GDM1 (cell line): ENCODE measurements at places on chromosomes 7 and 10.

GRCh38 chr7:33326485-33326848 lies 197.1 kb downstream of the BBS9 start:
- DNase-seq, result no peak

DNA sequence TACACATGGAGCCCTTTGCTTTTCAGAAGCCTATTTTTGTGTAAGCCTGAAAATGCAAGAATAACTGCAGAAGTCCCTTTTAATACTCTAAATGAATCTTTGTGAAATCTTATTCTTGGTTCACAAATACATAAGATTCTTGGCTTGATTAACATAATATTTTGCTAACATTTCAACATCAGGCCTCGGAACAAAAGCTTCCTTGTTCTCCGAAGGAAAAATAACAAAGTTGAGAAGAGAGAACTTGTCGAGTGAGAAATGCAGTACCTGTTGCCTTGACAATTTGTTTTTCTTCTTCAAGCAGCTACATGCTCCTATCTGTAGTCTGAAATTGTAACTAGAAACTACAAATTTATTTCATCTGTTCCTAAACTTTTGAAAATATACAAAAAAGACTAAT lies 8.5 kb downstream of the NT5C2 start:
- no peak for DNase-seq

DNA sequence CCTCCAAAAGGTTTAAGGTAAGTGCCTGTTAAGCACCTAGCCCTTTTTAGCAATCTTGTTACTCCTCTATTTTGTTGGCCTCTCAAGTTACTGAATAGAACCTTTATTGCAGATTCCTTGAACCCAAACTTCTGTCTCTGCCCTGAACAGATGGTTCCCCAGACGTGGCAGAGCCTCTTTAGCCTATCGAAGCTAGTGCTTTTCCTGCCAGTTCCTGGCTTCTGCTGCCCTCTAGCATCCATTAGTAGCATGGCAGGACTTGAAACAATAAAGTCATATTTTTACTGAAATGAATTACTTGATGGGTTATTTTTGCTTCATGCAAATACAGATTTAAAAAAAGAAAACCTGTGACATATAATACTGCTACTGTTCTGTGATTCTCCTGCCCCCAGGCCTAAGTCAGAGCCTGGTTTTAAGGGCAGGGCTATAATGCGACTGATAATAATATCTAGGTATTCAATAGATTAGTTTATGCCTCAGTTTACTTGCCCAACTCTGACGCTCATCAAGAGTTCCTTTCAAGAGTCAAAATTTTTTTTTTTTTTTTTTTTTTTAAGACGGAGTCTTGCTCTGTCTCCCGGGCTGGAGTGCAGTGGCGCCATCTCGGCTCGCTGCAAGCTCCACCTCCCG lies 84.3 kb upstream of the PHF14 start:
- DNase-seq, result peak; percentile 72

DNA sequence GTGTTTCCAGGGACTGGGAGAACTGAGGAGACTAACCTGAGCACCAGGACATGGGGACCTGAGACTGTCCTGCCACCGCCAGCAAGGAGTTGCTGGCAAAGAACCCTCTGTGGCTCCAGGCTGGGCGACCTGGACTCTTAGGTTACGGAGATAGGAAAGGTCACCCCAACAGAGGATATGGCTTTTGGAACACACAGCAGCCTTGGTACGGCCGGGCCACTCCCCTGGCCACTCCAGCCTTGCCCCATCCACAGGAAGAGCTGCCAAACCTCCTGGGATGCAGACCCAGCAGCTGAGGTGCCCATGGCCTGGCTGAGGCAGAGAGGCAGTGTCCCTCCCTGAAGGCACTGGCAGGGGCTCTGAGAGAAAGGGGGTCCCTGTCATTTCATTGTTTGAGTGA lies 137.8 kb downstream of the OAT start:
- DNase-seq, result no peak

GRCh38 chr7:68176974-68177373 lies 1180.3 kb downstream of the TYW1 start:
- no peak for DNase-seq

DNA sequence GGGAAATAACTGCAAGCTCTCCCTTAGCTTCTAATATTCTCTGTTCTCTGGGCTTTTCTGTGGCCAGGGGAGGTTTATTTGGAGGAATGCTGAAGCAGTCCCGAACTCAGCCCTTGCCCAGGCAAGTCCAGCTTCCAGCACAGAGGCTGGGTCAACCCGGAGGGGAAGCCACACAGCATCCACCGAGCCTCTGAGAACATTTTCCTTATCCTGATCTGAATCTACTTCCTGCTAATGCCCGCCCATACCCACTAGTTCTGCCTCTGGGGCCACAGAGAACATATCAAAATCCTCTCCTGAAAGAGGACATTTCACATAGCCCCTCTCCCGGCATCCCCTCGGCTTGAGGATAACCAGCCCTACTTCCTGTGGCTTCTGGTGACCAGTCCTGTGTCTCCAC lies 31.1 kb downstream of the SH3PXD2A start:
- DNase-seq, result no peak

DNA sequence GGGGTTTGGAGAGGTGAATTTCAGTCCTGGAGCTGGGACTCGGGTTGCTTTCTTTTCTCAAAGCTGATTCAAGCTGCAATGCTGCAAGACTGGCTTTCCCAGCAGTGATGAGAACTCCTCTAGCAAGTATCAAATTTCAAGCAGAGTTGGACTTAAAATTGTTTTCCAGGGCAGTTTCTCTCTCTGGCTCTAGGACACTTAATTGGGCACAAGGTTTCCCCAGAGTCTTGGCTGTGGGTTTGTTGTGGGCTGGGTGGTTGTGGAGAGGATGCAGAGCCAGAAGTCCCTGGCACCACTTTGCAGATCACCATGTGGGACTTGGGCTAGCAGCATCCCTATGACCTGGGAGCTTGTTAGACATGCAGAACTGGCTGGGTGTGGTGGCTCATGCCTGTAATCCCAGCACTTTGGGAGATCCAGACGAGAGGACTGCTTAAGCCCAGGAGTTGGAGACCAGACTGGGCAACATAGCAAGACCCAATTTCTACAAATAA lies 16.8 kb downstream of the AKR1B15 start:
- DNase-seq, result no peak

- no peak for DNase-seq
Measured at GRCh38 chr10:72730479-72730878, 38.5 kb downstream of the MCU start.

GRCh38 chr7:147861058-147861716 lies 729.4 kb upstream of the C7orf33 start:
- DNase-seq, result no peak

GRCh38 chr7:36986948-36987724 lies 262.8 kb upstream of the AOAH start:
- DNase-seq, result no peak

DNA sequence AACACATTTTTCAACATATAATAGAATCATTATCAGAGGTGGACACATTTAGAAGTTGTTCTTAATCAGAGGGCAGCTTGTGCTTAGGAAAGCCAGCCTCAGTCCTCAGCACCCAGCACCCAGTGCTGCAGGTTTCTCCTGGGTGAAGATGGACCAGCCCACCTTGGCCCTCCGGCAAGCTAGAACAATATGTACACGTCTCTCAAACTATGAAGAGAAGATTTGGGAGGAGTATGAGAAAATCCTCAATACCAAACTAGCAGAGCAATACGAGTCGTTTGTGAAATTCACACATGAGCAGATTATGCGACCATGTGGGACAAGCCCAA lies 13.5 kb upstream of the RALA start:
- DNase-seq, result no peak

GRCh38 chr7:85154282-85154937 lies 32.4 kb downstream of the SEMA3D start:
- no peak for DNase-seq

DNA sequence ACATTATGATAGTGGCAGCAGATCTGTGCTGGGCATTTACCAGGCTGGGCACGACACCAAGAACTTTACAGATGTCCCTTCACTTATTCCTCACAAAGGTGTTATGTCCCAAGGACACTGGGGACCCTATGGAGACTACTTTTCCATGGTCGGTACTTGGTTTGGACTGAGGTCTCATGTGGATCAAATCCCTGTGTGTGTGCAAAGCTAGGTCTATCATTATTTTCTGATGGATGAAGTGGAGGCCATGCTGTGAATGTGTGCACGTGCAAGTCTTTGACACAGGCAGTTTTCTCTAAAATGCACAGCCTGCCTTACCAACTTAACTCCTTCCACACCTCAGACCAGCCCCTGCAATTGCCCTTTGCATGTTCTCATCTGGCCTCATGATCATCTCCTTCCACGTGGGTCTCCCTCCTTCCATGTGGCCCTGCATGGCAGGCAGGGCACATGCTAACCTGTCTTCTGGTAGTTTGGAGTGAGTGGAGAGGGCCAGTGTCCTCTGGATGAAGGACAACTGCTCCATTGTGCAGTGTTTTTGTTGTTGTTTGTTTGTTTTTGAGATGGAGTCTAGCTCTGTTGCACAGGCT lies 16.0 kb upstream of the ZNF273 start:
- DNase-seq, result no peak

GRCh38 chr10:14294347-14295059 lies 36.2 kb downstream of the FRMD4A start:
- DNase-seq, result no peak

DNA sequence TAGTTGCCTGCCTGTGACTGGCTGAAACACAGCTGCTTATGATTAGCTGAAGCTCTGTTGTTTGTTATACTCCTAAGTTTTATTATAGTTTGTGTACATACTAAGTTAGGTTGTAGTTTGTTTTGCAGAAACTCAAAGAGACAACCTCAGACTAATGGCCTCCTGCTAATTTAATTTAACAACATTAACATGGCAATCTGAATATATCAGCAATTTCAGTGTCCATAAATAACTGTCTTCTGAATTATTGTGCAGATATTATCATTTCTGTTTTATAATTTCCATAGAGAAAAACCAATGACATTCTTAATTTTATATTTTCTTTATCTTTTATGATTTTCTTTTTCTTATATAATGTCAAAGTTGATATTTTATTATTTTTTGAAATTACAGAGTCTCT lies 298.1 kb upstream of the PLXDC2 start:
- DNase-seq, result no peak

GRCh38 chr7:84324136-84324630 lies 129.6 kb upstream of the SEMA3A start:
- no peak for DNase-seq

DNA sequence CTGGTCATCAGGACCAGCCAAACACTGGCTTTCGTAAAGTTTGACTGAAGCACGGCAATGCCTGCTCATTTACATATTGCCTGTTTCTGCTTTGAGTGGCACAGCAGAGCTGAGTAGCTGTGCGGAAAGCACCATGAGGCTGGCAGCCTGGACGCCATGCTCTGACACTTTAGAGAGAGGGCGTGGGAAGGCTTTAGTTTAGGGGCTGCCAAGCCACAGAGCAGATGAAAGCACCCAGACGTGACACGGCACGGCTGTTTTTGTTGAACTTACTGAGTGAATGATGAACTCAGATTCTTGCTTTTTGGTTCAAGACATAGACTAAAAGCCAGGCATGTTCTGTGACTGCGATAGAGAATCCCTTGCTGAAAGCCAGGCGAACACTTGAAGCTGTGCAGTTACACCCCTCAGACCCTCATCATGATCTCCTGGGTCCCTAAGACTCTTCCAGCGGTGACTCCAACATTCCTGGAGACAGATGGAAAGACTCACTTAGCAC lies 182.1 kb downstream of the ZMYND11 start:
- DNase-seq, result no peak

- no peak for DNase-seq
Measured at GRCh38 chr10:94680544-94680943, 3.0 kb upstream of the CYP2C18 start.

GRCh38 chr10:74150204-74150989 lies at the start of gene AP3M1:
Gene AP3M1 (minus strand): TSS chr10:74150828. CDS start chr10:74138379, 12,449 bp downstream.
- peak; percentile 88 for DNase-seq

GRCh38 chr7:8147760-8148463 lies 114.1 kb downstream of the ICA1 start:
- no peak for DNase-seq

GRCh38 chr10:85548034-85548433 lies 818.6 kb downstream of the GRID1 start:
- no peak for DNase-seq

- no peak for DNase-seq
Measured at GRCh38 chr7:45710271-45711160, 136.3 kb downstream of the ADCY1 start.

GRCh38 chr10:7337431-7338171 lies 73.2 kb downstream of the SFMBT2 start:
- peak; percentile 66 for DNase-seq

DNA sequence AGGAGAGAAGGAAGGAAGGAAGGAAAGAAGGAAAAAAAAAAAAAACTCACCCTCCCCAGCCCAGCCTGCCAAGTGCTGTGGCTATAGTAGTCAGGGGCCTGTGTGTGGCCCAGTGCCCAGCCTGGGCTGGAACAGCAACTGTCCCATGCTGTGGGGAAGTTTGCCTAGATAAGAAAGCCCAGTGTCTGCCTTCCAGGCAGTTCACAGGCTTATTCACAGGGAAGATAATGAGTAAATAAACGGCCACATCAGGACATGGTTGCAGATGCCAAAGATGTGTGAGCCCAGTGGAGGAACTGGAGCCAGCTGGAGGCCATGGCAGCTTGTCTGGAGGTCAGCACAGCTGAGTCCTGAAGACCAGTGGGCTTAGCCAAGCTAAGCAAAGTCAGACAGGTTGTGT lies 132.4 kb upstream of the FOXK1 start:
- DNase-seq, result no peak

- DNase-seq, result no peak
Measured at GRCh38 chr10:93503075-93503474, 6.7 kb downstream of the CEP55 start.

GRCh38 chr10:5090551-5090950 lies 3.7 kb upstream of the AKR1C3 start:
- no peak for DNase-seq

DNA sequence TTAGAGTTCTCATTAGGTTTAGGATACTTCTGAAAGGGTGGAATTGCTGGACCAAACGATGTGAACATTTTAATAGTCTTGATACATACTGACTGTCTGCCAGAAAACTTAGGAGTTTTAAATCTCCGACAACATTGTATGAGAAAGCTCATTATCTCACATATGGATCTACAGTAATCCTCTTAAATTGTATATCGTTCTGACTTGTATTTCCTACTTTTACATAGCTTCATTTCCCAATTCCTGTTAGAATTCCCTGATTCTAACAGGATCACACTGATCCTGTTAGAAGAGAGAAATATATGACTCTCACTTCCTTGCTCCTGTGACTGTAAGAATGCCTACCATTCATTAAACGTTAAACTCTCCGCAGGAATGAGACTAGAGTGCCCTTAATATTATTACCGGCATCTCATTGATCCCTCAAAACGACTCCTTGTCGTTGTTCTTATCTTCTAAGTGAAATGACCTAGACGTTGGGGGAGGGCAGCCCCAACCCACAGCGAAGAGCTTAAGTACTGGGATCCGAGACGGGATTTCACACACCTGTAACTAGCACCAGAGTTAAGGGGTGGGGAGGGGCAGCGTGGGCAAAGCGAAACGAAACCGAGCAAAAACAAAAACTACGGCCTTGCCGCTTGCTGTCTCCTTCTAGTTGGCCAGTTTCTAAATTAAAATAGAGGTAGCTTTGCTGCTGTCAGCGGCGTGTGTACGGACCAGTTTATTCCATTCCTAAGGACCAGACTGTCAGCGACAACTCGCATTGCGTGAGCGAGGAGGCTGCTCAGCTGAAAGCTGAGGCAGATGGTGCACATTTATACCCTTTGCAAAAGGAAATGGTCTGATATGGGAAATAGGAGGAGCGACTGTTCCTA lies 678 bp upstream of the TMEM106B start:
- DNase-seq, result no peak
